ENCODE measurements at places on chromosomes 12 and 14.

GRCh38 chr14:90491221-90491885, 94.5 kb downstream of the CALM1 start:
- DNase-seq, result peak; percentile 49

- DNase-seq, result no peak
These were observed 43.3 kb downstream of the ADCK1 start for GRCh38 chr14:77843195-77843594.

DNA sequence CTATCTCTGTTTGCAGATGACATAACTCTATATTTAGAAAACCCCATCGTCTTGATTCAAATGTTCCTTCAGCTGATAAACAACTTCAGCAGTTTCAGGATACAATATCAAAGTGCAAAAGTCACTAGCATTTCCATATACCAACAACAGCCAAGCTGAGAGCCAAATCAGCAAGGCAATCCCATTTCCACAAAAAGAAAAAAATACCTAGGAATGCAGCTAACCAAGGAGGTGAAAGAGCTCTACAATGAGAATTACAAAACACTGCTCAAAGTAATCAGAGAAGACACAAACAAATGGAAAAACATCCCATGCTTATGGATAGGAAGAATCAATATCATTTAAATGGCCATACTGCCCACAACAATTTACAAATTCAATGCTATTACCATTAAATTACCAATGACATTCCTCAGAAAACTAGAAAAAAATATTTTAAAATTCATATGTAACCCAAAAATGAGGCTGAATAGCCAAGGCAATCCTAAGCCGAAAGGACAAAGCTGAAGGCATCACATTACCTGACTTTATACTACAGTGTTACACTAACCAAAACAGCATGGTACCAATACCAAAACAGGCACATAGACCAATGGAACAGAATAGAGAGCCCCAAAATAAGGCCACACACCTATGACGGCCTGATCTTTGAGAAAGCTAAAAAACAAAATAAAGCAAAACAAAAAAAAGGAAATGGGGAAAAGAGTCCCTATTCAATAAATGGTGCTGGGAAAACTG, 901.7 kb downstream of the LRFN5 start:
- no peak for DNase-seq

GRCh38 chr12:20716037-20716436, 20.9 kb downstream of the SLCO1C1 start:
- DNase-seq, result no peak

DNA sequence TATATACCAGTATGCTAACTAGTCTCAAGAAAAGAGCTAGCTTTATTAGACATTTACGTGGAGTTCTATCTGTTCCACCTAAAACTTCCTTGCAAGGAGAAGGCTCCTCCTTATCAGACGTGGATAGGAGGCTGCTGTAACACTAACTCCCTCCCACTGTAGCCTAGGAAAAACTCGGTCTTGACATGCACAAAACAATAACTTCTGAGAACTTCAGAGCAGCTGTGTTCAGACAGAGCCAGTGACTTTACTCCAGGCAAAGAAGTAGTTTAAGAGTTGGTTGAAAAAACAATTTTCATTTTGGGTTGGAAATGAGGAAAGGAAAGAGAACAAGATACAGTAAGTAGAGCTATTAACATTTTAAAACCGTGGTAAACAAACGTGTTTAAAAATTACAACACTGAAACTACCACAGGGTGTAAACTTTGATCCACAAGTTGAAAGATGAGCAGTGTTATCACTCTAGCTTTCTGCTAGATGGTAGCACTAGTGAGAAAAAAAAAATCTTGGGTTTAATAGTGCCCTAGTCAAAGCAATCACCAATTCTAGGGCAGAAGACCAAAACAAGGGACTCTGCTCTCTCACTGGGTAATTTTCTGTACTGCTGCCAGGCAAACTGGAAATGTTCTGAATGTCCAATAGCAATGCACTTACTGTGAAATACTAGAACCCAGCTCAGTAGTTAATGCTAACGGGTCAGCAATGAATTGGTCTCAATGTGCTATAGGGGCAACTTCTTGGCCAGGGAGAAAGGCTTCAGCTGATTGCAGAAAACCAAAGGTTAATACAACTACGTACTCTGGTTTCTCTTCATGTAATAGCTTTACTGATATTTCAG, 2.4 kb downstream of the ATF7 start:
- DNase-seq, result peak; percentile 64

GRCh38 chr12:82329508-82329907, 28.7 kb downstream of the CCDC59 start:
- DNase-seq, result no peak

DNA sequence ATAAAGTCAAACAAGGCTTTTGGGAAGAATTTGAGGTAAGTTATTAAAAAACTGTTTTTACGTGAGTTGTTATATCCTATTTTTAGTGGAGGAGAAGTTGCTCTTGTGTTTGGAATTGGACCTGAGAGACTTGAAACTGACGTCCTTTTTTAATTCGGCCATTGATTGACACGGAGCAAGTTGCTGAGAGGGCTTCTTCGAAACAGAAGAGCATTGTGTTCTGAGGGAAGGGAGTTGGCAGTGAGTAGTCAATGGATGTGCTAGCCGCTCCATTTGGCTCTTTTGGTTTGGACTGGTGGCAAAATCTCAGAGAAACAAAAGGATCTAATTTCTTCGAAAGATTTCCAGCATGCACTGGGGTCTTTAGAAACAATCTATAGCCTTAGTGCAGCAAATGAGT, 37.3 kb downstream of the PTPN11 start:
- DNase-seq, result no peak

DNA sequence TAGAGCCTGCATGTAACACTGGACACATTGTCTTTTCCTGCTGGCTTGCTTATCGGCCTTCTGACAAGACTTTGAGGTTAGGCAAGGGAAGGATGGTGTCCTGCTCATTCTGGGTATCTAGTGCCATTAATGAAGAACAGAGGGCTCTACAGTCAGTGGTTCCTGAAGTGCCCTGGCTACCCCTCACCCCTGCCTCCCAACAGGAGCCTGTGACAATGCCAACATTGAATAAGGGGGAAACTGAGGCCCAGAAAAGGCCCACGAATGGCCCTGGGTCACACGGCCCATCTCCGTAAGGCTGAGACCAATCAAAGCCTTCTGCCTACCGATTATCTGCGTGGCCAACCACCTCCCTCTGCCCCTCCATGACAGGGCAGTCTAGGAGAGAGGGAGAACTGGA, 2.1 kb downstream of the IFI27L2 start:
- no peak for DNase-seq

GRCh38 chr12:53097564-53098353, at the start of gene IGFBP6:
Gene IGFBP6 (plus strand): TSS chr12:53097667. CDS start chr12:53097718, 51 bp downstream.
- DNase-seq, result peak; percentile 67

DNA sequence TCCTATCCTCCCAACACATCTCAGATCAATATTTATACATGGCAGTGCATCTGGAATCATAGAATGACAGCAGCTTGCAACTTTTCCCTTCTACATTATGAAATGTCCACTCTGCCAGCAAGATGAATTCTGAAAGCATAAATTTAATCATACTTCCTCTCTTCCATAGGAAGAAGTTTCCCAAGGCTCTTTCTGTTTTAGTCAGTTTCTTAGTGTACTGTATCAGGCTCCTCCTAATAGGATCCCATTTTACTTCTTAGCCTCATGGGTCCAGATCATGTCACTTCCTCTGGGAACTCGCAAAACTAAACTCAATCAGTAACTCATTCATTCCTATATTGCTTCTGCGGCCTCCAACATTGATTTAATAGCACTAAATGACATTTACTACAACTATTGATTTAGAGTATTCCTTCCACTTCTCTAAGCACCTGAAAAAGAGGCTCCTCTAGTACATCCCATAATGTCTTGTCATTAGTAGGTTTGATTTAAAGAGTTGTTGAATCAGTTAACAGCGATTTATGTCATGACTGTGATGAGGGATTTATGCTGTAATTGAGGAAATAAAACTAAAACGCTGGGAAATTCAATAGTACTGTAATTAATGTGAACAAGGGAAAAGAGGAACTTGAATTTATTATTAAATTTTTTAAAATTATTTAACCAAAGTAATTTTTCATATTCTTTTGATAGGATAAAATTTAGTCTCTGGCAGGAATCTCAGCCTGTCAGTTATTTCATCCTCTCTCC, 4.0 kb downstream of the CLEC1A start:
- no peak for DNase-seq

DNA sequence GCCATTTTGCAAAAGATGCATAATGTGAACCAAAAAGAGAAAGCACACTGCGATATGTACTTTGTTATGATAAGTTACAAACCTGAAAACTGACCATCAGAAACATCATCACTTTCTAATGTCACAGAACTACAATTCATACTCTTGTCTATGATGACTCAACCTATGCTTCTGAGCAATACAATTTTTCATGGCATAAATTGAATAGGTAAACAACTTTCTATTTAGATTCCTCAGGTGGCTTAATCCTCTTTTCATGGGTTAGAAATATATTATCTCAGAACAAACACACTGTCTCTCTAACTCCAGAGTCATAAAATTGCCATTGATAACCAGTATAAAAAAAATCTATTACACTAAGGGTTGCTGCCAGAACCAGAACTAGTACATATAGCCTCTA, 1715.0 kb upstream of the FLRT2 start:
- no peak for DNase-seq

GRCh38 chr12:122022393-122023338, 982 bp downstream of the BCL7A start:
- peak; percentile 39 for DNase-seq

DNA sequence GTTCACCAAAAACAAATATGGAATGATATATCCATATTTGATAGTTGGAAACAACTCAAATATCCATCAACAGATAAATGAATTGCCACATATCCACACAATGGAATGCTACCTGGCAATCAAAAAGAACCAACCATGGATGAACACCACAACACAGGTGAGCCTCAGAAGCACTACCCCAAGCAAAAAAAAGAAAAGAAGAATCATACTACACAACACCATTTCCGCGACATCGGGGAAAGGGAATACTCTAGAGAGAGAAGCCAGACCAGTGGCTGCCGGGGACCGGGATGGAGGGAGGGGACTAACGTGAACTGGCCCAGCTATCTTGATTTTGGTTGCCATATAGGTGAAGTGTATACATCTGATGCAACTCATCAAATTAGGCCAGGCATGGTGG, 41.4 kb downstream of the SCARB1 start:
- DNase-seq, result no peak

DNA sequence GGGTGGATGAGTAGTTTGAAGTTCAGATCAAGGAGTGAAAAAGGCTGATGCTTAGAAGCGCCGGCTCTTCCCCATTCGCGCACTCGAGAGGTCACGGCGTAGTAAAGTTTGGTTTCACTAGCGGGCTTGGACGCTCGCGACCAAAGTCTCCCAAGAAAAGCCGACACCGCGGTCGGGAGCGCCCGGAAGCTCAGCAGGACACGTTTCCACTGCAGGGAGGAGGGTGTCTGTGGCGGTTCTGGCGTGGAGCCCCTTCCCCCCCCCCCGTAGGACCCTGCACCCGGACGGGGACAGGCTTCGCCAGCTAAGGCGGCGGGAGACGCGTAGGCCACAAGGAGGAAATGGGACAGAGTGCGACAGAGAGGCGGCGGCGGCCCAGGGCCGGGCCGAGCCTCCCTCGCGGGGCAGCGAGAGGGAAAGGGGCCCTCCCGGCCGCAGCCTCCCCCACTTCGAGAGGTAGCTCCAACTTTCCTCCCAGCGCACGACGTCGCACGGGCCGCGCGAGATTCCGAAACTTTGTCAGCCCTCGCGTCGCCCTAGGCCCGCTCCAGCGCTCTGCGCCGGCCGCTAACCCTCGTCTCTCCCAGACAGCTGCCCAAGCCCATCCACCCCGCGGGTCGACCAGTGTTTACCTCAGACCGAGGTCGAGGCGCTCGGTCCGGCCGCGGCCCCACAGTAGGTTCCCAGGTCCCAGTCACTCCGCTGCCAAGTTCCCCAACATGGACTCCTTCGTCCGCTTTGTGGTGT, 480 bp downstream of the SCAF11 start:
- DNase-seq, result peak; percentile 75

GRCh38 chr14:96166461-96167223, 38.0 kb upstream of the BDKRB2 start:
- DNase-seq, result peak; percentile 73

GRCh38 chr12:32032205-32032810, 73.1 kb downstream of the RESF1 start:
- peak; percentile 62 for DNase-seq

- DNase-seq, result peak; percentile 92
These were observed 8.6 kb downstream of the TC2N start for GRCh38 chr14:91858536-91859275.

DNA sequence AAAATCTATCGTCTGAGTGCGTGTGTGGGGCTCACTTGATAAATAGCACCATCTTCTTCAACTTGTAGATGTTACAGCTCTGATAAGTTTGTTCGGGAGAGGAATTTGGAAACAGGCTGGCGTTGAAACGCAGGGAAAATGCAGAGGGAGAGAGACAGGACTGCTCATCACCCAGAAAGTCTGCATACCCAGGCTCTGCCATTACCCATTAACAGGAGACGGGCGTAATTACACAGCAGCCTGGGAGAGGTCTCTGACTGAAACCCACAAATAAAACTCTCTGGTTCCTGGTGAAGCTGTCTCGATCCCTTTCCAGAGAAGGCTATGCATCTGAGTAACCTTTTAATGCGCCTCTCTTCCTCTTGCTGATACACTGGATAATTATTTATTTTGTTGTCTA, 547.3 kb downstream of the BCL11B start:
- DNase-seq, result no peak

DNA sequence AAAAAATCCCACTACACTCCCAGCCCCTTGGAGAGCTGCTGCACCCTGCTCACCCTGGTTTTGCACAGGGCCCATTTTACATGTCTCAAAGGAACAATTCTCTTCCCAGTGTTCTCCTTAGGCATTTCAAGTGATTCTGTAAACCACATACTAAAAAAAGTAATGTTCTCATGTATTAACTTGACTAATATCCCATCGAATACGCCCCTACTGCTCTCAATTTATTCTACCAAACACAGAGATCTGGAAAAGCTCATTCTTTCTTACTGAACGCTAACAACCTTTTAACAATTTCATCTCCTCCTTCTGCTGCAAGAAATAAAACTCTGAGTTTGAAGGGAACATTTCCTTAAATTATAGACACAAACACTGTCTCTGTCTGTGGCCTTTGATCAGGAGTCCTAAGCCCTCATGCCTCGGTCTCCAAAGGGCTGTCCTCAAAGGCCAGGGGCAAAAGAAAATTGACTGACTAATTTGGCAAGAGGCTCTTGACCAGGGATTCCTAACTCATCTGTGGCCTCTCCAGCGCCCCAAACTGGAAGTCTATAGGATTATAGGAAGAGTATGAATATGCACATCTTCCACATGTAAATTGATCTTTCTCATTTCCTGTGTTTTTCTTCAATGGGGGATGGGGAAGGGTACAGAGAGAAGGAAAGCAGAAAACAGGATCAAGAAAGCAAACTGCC, 17.1 kb upstream of the TSPAN11 start:
- no peak for DNase-seq
